GM19239 (cell line): ENCODE measurements at places on chromosomes 1 and 21.

DNA sequence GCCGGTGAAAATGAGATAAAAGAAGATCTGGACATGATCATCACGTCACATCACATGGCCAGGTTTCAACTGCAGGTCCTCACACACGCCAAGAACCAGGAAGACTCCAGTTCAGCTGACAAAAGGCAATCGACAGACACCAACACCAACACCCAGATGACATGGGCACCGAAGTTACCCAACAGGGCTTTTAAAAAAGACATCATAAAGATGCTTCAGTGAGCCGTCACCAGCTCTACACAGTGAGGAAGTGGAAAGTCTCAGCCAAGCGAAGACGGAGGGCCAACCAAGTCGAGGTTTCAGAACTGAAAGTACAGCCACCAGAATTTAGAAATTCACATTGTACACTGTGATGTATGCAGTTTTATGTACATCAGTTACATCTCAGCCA is 154.3 kb upstream of the COL6A1 start:
- DNase-seq, result no peak

DNA sequence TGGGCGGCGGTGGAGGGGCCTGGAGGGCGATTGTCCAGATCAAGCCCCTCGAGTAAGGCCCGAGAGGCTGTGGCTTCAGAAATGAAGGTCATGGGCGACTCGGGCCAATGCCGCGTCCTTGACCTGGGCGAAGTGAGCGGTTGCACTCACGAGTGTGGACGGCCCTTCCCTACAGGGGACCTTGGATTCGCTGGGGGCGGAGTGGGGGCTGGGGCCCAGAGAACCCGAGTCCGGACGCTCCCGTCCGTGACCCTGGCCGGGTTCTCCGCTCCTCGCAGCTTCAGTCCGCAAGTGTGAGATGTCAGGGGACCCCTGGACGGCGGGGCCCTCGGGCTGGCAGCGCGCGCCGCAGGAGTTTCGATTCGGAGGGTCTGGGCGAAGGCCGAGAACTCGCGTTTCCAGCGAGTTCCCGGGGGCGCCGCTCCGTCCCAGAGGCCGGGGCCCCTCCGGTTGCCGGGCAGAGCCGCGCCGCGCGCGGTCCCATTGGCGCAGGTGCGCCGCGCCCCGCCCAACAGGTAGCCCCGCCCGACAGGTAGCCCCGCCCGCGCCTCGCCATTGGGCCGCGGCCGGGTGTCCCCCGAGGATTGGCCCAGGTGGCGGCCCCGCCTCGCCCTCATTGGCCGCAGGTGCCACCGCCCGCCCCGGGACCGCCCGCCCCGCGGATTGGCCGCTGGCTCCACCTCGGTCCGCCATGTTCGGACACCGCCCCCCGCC is at the start of gene PRKCZ:
Gene PRKCZ, plus strand, starts transcription at position 694 of the 714 bp plus-strand sequence. CDS start 220 bp downstream, outside the sequence.
- peak; percentile 69 for DNase-seq

GRCh38 chr21:15062606-15062965 is 2.2 kb downstream of the NRIP1 start:
- DNase-seq, result no peak

- no peak for DNase-seq
These were observed 45.1 kb upstream of the EPS15 start for GRCh38 chr1:51564124-51564523.

- DNase-seq, result no peak
These were observed 119.3 kb downstream of the HLCS start for GRCh38 chr21:36847189-36847588.

- DNase-seq, result no peak
These were observed 14.0 kb downstream of the HSD3B2 start for GRCh38 chr1:119428991-119429390.

GRCh38 chr21:29763674-29764073 is 176.1 kb downstream of the GRIK1 start:
- no peak for DNase-seq

- no peak for DNase-seq
These were observed 48.0 kb downstream of the ACTN2 start for GRCh38 chr1:236734141-236734765.

DNA sequence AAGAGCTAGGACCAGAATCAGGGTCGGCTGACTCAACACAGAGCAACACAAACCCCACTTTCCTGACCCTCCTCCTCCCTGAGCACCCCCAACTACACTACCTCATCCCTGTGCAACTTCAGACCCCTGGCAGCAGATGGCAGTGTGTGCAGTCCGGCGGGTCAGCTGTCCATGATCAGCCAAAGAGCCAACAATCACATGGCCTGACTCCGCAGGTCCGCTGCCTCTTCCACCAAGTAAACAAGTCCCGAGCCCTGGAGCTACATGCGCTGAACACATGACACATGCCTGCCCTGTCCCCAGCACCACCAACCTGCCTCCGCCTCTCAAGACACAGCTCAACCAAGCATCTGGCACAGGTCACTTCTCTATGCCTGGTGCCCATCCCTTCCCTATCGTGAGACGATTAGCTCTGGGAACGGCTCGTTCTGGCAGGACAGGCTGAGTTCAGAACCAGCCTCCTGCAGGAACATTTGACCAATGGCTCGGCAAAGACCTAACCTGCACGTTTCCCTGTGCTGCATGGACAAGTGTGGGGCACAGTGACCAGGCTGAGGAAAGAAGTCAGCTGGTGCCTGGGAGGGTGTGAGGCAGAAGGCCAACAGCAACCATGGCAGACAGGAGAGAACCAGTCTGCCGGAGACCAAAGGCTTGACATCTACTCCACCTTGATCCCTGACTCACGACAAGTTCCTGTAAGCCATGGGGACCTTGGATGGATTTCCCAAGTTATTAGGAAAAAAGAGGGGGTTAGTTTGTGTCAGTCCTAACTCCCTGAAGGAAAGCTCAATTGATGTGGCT is 60.3 kb downstream of the CD46 start:
- DNase-seq, result no peak

DNA sequence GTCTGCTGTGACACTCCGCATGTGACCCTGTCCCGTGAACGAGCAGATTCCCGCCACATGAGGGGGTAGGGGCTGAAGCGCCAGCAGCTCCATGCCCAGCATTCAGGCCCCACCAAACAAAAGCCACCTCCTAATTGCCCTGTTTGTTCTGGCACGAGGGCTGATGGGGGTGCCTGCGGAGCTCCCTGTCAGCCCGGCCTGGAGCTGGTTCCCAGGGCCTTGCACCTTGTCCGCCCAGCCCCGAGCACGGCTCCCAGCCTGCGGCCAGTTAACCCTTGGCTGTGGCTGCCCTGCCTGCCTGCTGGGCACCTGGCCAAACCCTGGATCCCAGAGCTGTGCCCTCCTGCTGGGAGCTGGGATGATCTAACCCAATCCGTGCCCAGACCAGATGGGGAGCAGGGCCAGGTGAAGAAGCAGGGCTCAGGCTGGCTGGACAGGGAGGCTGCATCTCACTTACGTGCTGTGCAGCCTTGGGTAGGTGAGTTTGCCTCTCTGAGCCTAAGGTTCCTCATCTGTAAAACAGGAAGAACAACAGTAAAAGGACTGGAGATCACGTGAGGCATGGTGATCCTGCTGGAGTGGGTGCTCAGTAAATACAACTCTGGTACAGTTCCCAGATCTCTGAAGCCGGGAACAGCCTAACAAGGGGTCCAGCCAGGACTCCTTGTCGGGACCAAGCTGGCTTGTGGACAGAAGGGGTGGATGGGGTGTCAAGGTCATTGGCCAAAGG is 110.9 kb upstream of the IFFO2 start:
- no peak for DNase-seq

DNA sequence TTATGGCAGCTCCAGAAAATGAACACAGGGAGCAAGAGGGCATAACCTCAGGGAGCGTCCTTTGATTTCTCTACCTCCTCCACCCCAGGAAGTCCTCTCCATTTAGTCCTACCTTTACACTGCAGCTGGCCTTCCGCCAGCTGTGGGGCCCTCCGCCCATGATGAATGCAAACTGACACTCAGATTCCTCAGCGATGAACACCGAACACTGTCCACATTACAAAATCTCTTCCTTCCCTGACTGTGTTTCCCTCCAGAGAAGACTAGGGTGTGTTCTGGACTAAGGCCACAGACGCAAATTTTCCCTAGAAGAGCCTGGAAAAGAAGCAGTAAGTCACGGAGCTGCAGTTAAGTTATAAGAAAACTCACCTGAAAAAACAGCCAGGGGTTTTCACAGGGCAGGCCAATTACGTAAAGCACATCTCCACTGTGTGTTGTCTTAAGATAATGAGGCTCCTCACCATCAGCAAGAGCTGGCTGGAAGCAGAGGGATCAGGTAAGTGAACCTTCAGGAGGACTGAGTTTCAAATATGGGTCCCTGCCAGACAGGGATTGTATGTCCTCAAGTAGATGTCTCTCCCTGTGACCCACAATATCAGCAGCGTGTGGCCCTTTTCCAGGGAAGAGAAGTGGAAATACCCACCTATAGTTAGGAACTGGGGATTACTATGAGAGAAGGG is 46.3 kb upstream of the ATP1B1 start:
- no peak for DNase-seq

GRCh38 chr1:68293122-68293521 is 60.8 kb upstream of the WLS start:
- no peak for DNase-seq

DNA sequence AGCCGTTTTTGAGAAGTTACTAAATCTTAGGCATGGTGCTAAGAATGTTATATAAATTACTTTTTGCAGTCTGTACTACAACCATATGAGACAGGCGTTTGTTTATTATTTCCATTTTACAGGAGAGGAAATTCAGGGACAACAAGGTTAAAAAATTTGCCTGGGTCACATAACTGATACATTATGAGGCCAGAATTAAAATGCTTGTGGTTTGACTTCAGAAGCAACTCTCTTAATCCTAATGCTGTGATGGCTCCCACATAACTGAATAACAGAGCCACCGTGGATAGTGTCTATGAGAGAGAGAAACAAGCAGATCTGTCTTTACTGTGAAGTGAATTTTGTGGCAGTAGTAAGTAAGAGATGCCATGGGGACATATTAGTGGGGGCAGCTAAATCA is 184.9 kb downstream of the NCAM2 start:
- DNase-seq, result no peak

DNA sequence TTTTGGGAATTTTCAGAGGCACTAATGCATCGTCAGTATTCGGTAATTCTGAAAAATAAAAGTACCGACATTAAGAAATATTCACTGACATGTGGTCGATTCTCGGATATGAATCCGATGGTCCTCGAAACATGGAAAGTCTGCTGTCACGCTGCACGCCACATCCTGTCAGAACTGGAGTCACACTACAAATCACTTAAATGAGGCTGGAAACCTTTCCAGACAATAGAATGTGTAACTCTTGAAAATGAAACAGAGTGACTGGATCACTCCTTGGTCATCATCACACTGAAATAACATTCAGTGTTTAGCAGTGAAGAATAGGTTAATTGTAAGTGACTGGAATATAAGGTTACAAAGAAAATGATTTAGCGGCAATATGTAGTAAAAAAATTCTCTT is 620.1 kb upstream of the ADAMTS5 start:
- no peak for DNase-seq

DNA sequence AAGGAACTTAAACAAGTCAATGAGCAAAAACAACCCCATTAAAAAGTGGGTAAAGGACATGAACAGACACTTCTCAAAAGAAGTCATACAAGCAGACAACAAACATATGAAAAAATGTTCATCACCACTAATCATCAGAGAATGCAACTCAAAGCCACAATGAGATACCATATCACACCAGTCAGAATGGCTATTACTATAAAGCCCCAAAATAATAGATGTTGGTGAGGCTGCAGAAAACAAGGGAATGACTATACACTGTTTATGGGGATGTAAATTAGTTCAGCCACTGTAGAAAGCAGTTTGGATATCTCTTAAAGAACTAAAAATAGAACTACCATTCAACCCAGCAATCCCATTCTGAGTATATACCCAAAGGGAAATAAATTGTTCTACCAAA is 51.2 kb downstream of the MRPL39 start:
- DNase-seq, result no peak

- DNase-seq, result no peak
These were observed 2.7 kb upstream of the CFAP141 start for GRCh38 chr1:154208677-154209388.

DNA sequence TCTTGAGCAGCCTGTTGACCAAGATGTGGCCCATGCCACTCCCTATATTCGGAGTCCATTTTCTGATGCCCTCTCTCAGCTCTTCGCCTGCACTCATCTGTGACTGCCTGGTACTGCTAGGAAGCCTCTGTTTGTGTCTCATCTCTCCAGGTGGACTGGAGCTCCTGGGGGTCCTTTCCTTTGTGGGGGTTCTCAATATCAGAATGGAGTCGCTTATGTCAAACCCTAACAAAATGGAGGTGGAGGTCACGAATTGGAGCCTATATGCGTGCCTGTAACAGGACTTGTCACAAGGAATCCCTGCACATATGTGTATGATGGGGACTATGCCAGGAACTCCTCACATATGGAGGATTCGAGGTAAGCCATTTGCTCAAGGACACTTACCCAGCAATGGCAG is 46.7 kb upstream of the ATP5PO start:
- no peak for DNase-seq
